SK-MEL-5 (cell line): ENCODE measurements at places on chromosomes 2 and 18.

GRCh38 chr18:9419956-9420631 is 55.2 kb upstream of the RALBP1 start:
- DNase-seq, result no peak

- no peak for DNase-seq
Observed at GRCh38 chr18:8812631-8813030, 107.3 kb downstream of the MTCL1 start.

DNA sequence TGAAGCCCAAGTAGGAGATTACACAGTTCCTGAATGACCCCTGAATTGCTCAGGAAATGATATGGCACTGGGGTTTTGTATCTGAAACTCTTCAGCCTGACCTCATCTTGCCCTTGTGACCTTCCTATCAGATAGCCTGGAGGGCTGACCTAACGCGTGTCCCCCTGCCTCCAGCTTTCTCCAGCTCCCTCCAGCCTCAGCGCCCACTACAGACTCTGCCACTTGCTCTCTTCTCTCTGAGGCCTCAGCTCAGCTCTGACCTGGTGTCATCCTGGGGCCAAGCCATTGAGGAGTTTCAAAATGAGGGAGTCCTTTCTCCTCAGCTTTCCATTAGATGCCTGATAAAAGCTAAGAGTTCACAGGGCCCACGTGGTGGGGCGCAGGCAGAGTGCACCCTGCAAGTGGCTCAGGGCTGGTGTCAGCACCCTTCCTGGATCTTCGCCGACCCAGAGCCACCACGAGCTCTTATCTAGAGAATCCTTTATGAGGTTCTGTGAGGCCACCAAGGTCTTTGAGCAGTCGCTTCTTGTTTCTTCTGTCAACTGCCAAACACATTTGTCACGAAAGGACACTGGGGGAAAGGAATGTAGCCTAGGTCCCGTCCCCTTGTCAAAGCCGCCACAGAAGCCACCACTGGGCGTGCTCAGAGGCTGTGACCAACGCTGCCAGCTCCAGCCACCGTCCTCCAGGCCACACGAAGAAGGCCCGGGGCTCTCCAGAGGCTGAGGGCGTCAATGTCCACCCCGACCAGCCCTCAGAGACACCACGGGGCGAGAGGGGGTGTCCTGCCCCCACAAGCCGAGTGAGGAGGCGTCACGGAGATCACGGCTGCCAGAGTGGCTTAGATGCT is 131.3 kb upstream of the GPC1 start:
- no peak for DNase-seq

DNA sequence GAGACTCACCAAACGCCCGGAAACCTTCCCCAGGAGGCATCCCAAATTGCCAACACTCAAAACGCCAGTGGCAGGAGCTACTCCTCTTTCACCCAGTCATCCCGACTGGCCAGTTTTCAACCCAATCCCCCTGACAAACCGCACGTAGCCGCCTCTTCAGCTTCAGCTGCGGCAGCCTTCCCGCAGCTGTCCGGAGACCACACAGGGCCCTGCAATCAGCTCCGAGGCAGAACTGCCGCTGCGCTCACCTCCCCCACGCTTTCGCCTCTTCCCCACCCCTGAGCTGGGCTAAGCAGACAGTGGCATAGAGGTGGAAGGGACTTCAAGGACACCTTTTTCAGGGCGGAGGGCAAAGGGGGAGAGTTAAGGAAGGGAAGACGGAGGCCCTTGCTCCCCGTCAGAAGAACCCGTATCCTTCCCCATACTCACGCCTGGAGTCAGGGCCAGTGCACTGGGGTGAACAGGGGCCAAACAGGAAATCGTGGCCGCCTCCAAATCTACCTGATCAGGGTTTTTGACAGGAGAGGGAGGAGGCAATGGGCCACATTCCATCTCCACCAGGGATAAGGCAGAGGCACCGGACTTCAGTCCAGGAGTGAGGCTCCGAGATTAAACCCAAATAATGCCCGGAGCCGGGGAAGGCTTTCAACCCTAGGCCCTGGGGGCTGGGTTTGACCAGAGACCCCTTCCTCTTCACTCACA is 16.9 kb downstream of the CYP26B1 start:
- DNase-seq, result no peak

- no peak for DNase-seq
Observed at GRCh38 chr2:194566907-194567660, 1089.9 kb upstream of the SLC39A10 start.

DNA sequence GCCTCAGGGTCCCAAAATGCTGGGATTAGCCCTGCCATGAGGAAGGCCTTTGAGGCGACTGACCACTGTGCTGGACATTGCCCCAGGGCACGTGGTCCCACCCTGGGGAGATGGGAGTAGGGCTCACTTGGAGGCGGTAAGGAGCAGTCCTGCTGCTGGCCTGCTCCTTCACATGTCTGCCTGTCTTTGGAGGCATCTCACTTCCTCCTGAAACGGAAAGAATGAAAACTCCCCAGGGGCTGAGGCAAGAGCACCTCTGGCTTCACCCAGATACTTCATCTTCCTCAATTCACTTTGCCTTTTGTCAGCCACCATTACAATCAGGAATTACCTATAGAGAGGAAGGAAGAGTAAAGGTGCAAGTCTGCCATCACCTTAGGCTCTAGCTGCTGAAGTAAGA is 59.9 kb upstream of the GATA6 start:
- DNase-seq, result no peak

DNA sequence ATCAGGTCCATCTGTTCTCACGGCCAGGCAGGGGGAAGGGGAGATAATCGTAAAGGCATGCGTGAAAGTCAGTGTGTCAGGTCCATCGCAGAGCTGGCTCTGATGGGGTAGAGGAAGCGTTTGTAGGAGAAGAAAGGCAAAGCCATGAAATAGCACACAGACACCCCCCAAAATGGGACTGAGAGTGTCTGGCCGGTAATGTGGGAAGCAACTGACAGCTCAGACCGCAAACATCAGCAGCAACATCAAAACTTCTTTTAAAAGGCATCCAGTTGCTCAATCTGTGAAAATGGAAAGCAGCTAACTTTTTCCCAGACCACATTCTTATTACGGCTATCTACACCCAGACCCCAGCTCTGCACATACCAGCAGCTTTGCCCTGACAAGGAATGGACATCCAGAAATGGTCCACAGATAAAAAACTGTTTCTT is 232.6 kb downstream of the EN1 start:
- DNase-seq, result no peak

DNA sequence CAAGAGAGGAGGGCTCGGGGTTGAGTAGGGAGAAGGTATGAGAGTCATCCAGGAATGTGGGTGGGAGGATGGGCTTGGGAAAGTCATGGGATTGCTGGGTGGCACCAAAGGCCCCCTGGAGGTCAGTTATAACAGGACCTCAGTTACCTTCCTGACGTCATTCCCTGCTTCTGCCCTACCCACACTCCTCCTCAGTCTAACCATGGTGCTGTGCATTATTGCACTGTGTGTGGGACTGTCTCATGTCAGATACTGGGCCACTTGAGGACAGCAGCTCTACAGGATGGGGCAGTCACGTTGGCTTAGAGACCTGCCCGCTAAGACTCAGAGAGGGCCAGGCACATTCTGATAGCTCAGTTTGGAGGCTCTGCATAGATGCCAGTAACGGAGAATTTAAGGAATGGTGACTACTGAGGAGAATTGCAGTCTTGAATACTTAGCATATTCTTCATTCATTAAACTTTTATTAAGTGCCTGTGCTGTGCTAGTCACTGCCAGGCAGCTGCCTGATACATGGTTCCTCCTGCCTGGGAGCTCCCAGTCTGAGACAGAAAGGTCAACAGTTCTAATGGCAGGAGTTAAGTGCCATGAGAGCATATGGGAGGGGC is 90.5 kb downstream of the LAMA3 start:
- DNase-seq, result peak; percentile 74

- DNase-seq, result no peak
Observed at GRCh38 chr2:65528241-65528574, 95.8 kb upstream of the SPRED2 start.

DNA sequence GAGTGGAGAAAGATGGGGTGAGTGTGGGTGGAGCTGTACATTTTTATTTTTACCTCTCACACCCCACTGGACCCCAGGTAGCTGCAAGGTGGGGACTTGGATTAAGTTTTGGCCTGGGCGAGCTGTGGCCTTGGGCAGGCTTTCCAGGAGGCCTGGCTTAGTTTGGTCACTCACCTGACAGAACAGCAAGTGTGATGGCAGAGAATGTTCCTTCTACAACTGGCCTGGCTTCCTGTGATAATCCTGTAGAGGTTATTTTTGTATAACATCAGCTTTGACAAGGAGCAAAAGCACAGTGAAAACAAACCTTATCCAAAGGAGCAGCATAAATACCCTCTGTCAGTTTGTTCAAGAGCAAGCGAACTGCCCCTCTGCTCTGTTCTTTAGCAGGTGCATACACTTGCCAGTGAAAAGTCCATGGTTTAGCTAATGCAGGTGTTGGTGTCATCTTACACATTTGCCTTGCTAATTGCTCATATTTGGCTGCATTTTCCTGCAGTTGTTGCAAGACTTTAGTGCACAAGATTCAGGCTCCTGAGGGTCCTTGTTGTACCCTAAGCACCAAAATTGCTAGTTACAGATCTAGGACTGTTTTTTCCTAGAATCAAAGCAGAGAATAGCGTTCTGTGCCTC is 6.3 kb downstream of the THNSL2 start:
- no peak for DNase-seq

DNA sequence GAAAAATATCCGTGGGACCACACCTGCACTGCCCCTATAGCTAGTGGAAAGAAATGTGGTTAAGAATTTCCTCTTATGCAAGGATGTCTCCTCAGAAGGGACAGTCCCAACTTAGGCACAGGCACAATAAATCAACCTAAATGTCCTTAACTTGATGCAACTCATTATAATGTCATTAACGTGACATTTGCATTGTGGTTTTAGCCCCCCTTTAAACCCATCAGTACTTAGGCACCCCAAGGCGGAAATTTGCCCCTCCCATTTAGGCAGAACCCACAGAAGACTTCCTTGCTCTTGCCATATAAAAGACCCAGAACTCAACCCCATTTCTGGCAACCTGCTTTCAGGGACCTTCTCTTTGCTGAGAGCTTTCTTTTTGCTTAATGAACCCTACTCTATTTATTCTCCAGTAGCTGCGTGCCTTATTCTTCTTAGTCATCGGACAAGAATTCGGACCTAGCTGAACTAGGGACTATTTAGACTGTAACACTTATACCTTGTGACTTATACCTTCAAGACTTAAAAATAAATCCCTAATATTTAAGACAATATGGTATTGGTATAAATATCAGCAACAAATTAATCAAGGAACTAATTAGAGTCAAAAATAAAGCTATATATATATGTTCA is 1281.6 kb upstream of the TMEFF2 start:
- no peak for DNase-seq

- no peak for DNase-seq
Observed at GRCh38 chr18:58183226-58183625, 139.2 kb downstream of the NEDD4L start.

GRCh38 chr2:98637401-98638147 is 29.2 kb downstream of the UNC50 start:
- no peak for DNase-seq

DNA sequence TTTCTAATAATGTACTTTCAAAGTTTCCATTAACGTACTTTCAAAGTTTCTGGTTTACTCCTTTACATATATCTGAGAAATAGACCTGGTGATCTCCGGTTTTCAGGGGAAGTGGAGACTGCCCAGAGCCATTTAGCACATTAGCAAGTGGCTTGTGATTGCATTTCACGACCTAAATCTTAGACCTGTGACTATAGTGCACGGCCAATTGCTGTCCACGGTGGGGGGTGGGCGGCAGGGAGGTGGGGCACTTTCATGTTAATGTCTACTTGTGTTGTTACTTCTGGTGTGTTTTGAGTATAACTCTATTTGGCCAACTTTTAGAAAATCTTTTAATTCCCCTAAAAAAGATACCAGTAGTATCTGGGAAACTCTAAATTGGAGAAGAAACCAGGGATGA is 11.3 kb downstream of the GATA6 start:
- no peak for DNase-seq

DNA sequence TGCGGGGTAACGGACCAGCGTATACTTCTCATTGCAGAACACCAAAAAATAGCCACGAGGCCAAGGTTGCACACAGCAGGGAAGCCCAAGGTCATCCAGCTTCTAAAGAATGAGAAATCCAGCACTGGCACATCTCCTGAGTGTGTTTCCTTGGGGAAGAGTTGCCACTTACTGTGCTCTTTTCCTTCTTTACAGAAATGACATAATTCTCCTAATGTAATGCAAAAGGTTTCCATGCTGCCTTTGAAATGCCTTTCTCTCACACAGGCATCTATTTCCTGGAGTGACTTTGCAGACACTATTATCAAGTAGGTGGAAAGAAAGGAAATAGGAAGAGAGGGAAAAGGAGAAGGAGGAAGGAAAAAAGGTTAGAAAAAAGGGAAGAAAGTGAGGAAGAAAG is 862.1 kb upstream of the CELF4 start:
- no peak for DNase-seq

- no peak for DNase-seq
Observed at GRCh38 chr2:150475479-150476250, 11.8 kb downstream of the RND3 start.

DNA sequence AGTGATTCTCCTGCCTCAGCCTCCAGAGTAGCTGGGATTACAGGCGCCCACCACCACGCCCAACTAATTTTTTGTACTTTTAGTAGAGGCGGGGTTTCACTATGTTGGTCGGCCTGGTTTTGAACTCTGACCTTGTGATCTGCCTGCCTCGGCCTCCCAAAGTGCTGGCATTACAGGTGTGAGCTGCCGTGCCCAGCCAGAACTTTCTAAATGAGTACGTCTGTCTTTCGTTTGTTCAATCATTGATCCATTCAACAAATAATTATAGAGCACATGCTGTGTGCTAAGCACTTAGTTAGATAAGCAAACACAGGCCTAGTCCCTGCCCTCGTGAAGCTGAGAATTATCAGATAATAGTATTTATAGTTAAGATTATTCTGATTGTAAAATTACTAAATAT is 56.5 kb downstream of the TTC39C start:
- no peak for DNase-seq

DNA sequence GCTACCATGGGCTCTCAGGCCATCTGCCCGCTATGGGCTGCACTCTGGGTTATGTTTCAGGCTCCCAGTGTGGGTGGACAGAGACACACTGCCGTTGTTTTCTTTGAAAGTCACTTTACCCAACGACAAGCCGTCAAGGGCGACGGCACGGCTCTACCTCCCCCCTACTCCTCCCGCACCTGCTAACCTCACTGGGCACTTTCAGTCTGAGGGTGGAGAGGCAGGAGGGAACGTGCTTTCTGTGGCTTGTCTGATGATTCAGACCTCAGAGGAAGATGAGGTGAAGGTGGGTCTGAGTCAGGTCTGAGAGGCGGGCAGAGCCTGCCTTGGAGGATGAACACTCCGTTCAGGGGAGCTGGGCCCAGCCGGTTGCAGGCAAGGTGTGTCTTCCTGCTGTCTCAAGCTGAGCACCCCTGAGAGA is 147.6 kb upstream of the HDAC4 start:
- no peak for DNase-seq

GRCh38 chr18:79321625-79322405 is 73.9 kb upstream of the NFATC1 start:
- no peak for DNase-seq
